Stimulated activated CD8-positive, alpha-beta memory T cell treated with anti-CD3 and anti-CD28 coated beads, Interleukin-4, amount 100 ng/mL, for 1 hour (primary cell): ENCODE measurements at places on chromosomes 6 and 20.

- DNase-seq, result no peak
Observed at GRCh38 chr20:43731927-43732326, 5.1 kb upstream of the GTSF1L start.

GRCh38 chr6:155962276-155962675 is 506.6 kb upstream of the NOX3 start:
- no peak for DNase-seq

GRCh38 chr6:115617031-115617430 is 443.7 kb downstream of the FRK start:
- no peak for DNase-seq

DNA sequence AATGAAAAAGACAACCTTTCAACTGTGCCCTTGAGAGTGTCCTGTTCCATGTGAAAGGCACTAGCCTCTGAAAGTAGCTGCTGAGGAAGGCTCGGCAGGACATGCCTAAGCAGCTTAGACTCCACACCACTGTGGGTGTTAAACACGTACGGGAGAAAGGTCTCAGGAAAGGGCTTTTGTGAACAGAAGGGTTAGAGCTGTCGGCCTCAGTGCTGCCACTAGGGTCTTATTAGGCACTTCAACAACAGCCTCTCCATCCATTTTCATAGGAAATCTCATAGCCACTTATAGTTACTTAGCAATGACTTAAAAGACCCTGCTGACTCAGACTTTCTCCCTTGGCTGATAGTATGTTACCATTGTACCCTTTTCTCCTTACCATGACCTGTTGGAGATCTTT is 662.8 kb downstream of the TBC1D32 start:
- no peak for DNase-seq

- DNase-seq, result no peak
Observed at GRCh38 chr6:104123227-104123626, 736.5 kb downstream of the HACE1 start.

- no peak for DNase-seq
Observed at GRCh38 chr20:47814632-47815415, 29.5 kb upstream of the SULF2 start.

DNA sequence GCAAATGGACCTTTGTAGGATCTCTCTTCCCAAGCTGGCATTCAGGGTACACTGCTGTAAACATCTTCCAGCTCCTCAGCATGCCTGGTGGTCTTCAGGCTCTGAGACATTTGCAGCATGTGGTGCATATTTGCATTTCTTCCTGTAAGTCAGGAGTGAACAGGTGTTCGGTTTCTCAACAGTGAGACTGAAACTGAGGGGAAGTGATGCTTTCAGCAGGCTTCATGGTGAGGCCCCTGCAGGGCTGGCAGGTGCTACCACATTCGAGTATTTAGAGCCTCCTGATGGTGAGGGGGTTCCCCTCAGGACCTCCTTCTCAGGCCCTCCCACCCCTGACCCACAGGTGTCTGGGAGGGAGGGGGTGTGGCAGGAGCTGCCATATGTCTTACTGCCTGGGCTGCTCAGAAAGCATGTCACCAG is 15.1 kb downstream of the MYBL2 start:
- no peak for DNase-seq

DNA sequence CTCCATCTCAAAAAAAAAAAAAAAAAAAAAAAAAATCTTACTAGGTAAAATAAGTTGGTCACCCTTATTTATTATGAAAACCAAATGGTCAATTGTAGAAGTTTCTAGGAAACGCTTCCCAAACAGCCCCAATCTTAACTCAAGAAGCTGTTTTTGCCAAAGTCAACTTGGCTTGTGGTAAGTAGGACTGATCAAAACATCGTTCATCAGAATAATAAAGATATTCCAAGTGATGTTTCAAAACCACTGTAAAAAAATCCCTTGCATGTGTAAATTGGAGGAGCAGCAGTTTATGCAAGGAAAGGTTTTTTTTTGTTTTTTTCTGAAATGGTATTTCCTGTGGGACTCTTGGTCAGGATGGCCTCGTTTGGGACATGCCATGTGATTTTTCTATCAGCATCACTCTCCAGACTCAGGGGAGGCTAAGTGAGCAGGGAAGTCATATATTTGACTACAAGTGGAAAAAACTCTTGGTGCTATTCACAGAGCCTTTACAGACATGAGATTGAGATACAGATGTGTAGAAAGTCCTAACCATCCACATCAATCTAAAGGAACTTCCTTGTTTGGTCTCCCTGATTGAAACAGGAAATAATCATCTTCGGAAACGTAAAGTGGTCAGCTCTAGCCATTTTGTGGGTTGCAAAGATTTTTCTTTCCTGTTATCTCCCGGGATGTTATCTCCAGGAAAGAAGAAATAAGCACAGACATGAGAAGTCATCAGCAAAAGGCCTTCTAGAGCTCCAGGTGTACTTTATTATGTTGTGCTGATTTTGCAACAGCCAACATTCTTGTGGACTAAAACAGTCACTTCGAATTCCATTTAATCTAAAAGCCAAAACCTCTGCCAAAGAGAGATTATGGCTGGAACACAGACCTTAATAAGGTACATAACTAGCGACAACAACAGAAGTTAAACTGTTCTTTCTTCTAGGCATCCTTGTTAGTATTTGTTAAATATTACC is 177.8 kb downstream of the EDN1 start:
- DNase-seq, result no peak

- no peak for DNase-seq
Observed at GRCh38 chr20:63238031-63238430, 2.3 kb downstream of the BIRC7 start.

DNA sequence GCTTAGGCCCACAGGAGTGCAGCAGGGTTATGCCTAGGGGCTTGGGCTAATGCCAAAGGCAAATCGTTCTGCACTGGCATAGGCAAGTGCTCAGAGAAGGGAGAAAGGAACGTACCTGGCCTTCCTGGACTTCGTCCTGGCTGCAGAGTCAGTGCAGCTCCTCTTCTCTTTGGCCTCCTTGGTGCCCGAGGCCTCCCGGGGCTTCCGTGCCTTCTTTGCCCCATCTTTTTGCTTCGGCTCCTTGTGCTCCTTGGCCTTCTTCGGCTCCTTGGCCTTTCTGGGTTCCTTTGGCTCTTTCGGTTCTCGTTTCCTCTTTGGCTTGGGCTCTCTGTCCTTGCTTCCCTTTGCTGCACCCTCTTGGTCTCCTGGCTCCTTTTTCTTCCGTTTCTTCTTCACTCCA is 85.2 kb downstream of the CHD6 start:
- DNase-seq, result no peak

- no peak for DNase-seq
Observed at GRCh38 chr6:20688710-20689500, 154.6 kb downstream of the CDKAL1 start.

- no peak for DNase-seq
Observed at GRCh38 chr6:170199716-170200115, 91.2 kb downstream of the DLL1 start.

- no peak for DNase-seq
Observed at GRCh38 chr20:53828088-53828681, 234.5 kb upstream of the ZNF217 start.

GRCh38 chr20:35883778-35884540 is 70.3 kb downstream of the SCAND1 start:
- DNase-seq, result peak; percentile 31

- no peak for DNase-seq
Observed at GRCh38 chr6:148169706-148170105, 172.9 kb upstream of the SASH1 start.

DNA sequence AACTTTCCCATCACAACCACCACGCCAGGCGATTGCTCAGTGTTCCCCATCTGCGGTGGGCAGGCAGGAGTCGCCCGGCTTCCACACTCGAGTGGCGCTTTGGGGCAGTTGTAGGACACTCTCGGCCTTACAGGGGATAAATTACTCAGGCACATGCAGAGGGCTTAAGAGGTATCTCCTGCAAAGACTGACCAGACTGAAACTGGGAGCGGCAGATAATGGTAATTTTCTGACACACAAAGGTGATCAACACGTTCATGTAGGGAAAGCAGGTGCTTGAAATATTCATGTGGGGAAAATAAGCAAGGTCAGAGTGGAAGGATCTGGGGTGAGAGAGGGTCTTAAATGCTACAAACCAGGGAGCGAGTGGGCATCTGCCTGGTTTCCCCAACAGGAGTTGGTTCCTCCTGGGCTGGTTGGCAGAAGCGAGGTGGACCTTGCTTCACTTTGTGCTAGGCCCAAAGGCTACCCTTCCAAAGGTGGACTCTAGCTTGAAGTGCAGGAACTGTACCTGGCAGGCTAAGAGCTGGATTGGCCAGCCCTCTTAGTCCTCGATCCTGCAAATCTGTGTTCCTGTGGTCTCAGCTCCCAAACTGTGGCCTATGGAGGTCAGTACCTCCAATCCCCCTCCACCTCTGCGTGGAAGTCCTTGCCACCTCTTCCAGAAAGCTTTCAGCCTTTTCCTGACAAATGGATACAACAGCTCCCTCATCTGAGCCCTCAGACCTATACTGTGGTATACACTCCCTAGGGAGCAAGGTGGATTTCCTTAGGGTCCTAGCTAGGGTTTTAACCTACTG is 16.7 kb downstream of the PLAGL2 start:
- no peak for DNase-seq

GRCh38 chr20:11124849-11125505 is 451.2 kb upstream of the JAG1 start:
- no peak for DNase-seq

DNA sequence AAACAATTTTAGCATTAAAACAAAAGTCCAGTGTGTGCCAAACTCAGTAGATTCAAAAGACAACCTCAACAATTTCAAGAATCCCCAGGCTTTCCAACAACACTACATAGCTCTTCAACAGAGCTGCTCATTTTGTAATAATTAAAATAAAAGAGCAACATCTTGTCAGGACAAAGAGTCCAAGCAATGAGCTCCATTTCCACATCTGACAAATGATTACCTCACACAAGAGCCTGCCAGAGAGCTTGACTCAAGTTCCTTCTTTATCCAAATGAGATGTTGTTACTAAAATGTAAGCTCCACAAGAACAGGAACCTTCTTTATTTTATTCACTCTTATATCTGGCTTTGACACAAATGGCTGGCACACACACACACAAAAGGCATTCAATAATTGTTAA is 449.8 kb downstream of the HACE1 start:
- DNase-seq, result no peak

DNA sequence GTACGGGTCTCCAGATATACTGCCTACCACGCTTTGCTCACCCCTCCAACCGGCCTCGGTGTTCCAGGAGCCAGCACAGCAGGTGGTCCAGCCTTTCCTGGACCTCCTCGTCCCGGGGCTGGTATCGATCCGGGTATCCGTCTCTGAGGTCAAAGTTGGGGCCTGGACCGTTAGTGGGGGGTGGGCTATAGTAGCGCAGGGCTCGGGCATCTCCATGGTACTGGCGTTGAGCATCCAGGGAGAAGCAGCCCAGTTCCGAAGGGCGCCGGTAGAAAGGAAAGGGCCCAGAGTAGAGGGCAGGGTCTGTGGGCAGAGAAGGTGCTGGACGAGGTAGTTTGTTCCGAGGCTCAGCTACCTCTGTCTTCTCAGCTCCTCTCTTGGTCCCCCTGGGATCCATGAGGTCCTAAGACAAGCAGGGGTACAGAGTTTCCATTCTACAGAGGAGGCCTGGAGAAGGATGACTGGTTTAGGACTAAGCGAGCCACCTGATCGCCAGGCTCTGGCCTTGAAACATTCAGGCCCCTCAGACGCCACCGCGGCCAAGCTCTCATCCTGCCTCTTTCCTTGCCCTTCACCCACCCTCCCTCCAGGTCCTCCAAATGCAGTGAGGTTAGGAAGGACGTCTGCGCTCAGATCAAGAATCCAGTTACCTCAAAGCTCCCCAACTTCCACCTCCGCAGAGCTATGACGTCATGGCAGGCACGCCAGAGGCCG is 502 bp downstream of the DXO start:
- no peak for DNase-seq

- no peak for DNase-seq
Observed at GRCh38 chr20:33490934-33491656, 1.2 kb downstream of the CBFA2T2 start.

DNA sequence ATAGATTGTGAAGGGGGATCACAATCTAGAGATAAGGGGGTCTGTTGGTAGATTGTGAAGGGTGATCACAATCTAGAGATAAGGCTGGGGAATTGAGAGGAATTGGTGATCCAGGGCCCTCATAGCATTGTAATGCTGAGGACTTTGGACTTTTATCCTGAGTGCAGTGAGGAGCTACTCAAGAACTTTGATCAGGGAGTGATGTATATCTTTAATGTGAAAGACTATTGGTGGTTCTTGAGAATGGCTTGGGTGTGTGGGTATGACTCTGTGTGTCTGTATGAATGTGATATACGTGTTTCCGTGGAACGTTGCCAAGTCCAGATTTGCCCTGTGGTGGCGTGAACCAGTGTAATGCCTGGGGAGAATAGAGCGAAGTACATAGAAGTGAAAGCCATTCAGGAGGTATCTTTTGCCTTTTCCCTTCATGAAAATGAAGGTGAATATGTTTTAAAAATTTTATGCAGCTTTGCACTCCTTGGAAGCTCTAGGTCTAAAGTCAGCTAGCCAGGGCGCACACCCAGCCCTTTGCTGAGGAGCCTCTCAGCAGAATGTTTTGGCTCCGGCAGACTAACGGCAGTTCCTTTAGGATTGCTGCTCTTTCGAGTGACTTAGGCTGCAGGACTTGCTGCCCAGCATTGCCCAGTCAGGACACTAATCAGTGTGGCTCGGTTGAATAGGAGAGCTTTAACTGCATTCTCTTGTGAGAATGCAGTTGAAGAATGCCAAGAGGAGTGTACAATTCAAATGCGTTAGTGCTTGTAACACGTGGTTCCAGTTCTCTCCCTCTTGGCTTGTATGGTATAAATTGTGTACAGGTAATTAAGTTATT is 3.5 kb downstream of the ZFAND3 start:
- DNase-seq, result no peak

DNA sequence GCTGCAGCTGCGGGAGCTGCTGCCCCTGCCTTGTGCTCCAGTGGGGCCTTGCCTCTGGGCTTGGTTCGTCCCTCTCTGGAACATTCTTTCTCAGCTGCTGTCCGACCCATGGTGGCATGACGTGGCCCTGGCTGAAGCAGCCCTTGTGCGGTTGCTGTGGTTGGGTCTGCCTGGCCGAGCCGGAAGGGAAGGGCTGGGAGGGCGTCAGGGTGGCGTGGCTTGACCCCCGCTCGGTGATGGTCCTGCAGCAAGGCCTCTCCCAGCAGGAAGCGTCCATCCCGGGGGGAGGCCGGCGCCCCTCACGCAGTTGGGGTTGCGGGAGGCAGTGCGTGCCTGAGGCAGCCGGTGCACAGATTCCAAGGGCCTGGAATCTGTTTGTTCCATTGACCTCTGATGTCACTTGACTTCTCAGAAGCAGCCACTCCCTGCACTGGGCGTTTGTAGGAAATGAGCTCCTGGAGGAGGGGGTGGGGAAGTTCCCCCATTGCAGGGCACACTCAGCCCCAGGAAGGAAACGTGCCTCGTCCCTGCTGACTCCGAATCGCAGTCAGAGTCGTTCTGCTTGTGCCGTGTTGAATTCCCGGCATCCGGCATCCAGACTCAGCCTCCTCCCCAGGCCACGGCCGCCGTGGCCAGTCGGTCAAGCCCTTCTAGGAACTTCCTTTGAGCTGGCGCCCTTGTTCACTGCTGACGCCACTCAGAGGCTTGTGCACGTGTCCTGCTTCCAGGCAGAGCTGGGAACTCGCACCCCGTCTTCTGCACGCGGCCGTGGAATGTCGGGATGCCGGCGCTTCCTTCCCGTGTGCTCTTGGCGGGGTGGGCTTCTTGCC is 9.7 kb upstream of the TNFRSF6B start:
- DNase-seq, result no peak
